Endothelial cell (in vitro differentiated cells): ENCODE measurements at places on chromosomes 7 and 10. TPM values are rescaled to one million over a fixed set of nuclear protein-coding genes. Genes with fewer than 3 reads are reported as not detected.
A peak's percentile ranks its signal among the peaks of the same experiment; 100 is the strongest.

The IFIT3 gene
- 16.8 TPM for total RNA-seq

The PNLIPRP3 gene
- total RNA-seq: not detected

The CPXM2 gene
- 0.33 TPM for total RNA-seq

The AVPI1 gene
- 0.67 TPM for total RNA-seq

The WIPF3 gene
- total RNA-seq: 1.5 TPM

The C7orf25 gene
- 5.0 TPM for total RNA-seq

The SPOCK2 gene
- total RNA-seq: 3.4 TPM

The CALHM2 gene
- total RNA-seq: 1.9 TPM

The CARD11 gene
- total RNA-seq: 3.9 TPM

DNA sequence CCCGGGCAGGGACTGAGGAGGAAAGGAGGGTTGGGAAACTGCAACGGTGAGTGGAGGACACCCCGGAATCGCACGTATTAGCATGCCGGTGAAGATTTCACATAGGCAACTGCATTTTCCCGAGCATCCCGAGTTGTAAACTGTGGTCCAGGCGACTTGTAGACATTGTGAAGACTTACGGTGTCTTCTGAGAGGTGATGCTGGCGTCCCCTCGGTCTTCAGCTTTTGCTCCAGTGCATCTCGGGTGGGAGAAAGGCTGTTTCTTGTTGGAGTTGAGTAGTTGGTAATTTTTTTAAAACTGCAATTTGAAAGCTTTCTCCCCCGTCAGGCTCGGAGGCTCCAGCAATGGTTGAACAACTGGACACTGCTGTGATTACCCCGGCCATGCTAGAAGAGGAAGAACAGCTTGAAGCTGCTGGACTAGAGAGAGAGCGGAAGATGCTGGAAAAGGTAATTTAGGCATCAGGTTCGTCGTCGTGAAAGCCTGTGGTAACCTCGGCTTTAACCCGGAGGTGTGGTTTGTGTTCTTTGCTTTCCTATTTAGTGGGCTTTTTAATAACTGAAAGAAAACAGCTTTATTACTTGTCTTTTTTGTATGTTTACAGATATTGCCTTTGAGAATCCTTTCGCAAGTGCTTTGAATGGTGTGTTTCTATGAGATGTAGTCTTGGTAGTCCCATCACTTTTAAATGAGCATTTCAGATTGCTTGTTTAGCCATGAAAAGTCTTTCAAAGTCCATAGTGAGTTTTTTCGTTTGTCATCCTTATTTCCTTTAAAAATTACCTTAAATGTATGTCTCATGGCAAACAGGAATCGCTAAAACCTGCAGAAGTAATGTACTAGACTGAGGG is 687 bp downstream of the HELLS start:
- DNase-seq: peak; percentile 22

GRCh38 chr7:43119371-43120075 is 7.1 kb downstream of the HECW1 start:
- no peak for DNase-seq

DNA sequence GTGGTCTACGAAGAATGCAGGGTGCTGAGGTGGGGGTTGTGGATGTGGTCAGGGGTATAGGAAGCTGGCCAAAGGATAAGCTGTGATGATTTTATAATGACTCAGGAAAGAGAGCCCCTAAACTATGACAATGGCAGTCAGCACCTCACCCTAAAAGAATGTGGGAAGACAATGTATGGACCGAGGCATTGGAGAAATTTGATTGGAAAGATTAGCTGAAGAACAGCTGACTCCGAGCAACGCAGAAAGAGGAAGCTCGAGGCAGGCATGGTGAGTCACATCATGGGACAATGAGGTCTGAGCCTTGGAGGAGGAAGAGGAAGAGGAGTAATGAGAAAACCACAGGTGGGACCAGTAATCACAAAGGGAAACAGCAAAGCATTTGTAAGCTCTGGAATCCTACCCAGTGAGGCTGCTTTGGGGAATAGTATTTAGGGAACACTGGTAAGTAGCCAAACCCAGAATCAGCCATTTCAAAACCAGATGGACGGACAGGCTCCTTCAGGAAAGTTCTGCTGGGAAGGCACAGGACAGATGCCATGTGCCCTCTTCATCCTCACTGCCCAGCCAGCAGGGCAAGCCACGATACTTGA is 295.4 kb downstream of the PRPF18 start:
- DNase-seq: peak; percentile 41

DNA sequence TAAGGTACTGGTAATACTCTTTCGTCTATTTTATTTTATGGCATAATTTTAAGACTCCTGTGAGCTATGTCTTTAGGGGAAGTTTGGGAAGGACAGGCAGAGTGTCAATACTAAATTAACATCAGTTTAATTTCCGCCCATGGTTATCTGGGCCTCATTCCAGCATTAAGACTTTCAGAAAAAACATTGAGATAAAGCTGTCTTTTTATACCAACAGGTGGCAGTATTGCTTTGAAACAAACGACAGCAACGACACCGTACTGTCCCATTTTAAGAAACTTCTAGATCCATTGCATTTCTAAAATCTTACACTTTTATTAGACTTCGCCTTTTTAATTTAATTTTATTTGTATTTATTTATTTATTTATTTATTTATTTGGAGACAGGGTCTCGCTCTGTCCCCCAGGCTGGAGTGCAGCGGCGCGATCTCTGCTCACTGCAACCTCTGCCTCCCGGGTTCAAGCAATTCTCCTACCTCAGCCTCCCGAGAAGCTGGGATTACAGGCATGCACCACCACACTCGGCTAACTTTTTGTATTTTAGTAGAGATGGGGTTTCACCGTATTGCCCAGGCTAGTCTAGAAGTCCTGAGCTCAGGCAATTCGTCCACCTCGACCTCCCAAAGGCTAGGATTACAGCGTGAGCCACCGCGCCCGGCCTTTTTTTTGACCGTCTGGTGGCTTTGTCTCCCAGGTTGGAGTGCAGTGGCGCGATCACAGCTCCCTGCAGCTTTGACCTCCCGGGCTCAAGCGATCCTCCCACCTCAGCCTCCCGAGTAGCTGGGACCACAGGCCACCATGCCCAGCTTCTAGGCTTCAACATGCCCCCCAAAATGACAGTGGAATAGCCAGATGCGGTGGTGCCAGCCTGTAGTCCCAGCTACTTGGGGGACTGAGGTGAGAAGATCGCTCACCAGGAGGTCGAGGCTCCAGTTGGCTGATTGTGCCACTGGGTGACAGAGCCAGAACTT is 78.7 kb upstream of the C1GALT1 start:
- no peak for DNase-seq

GRCh38 chr7:8261711-8262695 is at the start of gene ICA1:
ICA1 (minus strand) TSS chr7:8262167; CDS start chr7:8235926, 26,241 bp downstream.
- DNase-seq: peak; percentile 85

DNA sequence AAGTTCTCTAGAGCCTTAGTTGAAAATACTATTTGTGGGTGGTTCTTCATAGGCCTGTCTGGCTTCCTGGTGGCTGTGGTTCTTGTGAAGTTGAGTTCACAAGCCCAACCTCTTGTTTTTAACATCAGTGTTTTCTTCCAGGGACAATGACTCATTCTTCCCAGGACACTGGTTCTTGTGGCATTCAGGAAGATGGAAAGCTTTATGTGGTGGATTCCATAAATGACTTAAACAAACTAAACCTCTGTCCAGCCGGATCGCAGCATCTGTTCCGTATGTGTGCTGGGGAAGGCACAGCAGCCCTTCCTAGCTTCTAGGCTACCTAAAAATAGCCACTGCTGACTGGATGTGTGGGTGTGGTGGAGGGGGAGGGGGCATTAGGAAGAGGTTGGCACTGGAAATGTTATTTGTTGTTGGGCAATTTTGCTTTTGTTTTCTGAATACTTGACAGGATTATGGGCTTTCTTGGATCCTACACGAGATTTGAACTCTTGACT is 3.9 kb downstream of the LSMEM1 start:
- no peak for DNase-seq

DNA sequence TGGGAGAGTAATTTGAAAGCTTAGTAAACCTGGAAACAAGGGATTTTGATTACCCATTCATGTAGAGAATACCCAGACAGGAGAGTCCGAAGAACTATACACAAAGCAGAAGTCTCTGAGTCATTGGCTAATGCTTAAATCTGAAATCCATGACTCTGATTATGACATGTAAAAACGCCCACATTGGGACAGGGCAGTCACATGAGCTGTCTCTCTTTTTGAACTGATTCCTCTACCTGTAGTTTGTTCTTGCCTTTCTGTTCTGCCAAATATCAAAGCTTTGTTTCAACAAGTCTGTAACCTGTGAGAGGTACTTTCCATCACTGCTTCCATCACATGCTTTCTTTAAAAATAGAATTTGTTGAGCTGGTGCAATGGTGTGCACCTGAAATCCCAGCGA is 4.3 kb upstream of the GPNMB start:
- no peak for DNase-seq

- DNase-seq: peak; percentile 2
Measured at GRCh38 chr10:1395481-1396296, 339.5 kb downstream of the WDR37 start.

DNA sequence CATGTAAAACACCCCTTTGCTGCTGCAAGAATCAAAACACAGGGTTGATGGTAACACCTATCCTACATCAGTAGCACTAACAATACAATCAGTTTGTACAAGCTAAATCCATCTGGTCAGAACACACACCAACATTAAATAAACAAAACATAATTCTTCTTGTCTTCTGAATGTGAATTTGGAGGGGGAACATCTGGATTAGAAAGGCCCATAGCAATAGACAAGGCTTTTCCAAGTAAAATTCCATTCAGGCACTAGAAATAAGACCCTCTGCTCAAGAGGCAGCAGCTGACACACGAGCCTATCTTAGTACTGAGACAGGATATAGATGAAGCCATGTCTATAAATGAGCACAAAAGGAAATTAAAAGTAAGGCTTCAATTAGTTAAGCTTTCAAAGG is 839.9 kb upstream of the LRRTM3 start:
- no peak for DNase-seq

- no peak for DNase-seq
Measured at GRCh38 chr10:60384708-60385398, 4.8 kb downstream of the ANK3 start.

DNA sequence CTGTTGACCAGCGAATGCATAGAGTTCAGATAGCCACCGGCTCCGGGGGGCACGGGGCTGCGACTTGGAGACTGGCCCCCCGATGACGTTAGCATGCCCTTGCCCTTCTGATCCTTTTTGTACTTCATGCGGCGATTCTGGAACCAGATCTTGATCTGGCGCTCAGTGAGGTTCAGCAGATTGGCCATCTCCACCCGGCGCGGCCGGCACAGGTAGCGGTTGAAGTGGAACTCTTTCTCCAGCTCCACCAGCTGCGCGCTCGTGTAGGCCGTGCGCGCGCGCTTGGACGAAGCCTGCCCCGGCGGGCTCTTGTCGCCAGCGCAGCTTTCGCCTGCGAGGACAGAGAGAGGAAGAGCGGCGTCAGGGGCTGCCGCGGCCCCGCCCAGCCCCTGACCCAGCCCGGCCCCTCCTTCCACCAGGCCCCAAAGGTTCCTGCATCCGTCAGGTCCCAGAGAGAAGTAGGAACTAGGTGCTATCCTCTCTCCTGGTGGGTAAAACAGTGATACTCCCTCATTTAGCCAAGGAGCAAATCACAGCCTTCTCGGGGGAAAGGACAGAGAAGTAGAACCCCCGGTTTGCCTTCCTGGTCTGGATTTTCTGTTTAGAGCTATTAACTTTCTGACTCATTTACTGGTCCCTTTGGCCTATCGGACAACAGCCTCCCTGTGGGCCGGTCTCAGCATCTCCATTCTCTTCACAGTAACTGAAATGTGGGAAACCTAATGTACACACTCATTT is 6.1 kb upstream of the HOXA2 start:
- DNase-seq: peak; percentile 65

- no peak for DNase-seq
Measured at GRCh38 chr10:87508837-87509236, 4.1 kb downstream of the MINPP1 start.

DNA sequence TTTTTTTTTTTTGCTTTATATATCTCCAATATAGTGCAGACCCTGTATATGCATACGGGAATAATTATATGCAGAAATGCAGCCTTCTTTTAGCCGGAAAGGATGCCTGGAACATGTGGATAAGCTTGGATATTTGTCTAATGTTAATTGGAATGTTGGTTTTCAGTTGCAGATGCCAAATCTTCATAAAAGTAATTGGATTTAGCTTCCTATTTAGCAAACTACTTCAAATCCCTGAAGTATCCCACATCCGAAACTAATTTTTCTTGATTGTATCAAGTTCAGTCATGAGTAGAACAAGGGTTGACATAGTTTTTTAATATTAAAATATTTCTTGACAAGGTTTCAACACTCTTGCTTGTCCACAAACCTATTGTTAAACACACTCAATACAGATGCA is 281.7 kb downstream of the BBS9 start:
- no peak for DNase-seq

DNA sequence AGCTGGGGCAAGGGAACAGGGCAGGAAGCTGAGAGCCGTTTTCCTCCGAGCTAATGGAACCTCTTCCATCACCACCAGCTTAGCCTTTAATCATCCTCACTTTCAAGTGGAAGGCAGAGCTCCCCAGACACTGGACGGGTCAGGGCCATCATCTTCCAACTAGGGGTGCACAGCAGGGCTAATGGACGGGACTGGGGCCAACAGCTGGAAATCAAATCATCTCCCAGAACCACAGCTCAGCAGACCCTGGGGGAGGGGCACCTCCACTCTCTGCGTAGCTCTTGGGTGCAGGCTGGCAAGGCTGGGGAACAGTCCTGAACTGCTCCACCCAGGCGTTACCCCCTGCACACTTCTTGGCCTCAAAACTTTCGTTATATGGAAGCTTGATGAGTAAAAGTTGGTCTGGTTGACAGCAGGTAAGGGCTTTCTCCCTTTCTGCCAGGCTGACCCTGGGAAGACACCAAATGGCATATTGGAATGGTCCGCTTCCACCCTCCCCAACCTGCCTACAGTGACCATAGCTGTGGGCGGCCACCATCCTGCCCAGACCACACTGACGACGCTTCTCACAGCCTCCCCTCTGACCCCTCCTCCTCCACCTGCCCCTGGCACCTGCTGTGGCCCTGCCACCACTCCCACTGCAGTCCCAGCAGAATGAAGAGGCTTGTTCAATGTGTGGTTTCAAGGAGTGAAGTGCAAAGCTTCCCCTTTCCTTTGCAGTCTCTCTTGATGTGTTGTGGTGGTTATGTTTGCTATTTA is 51.7 kb upstream of the RET start:
- no peak for DNase-seq

GRCh38 chr10:27893358-27893954 is 105.4 kb downstream of the ODAD2 start:
- no peak for DNase-seq

- DNase-seq: no peak
Measured at GRCh38 chr7:106957766-106958165, 86.7 kb upstream of the PRKAR2B start.

- no peak for DNase-seq
Measured at GRCh38 chr10:102646610-102647442, 2.5 kb downstream of the TRIM8 start.
